ENCODE measurements at places on chromosomes 2 and 18.

- no peak for DNase-seq
Observed at GRCh38 chr2:62175728-62176127, 20.2 kb upstream of the B3GNT2 start.

GRCh38 chr2:223669453-223670225 lies 67.5 kb upstream of the SCG2 start:
- DNase-seq, result no peak

- DNase-seq, result no peak
Observed at GRCh38 chr2:233056961-233057605, 3.1 kb upstream of the INPP5D start.

DNA sequence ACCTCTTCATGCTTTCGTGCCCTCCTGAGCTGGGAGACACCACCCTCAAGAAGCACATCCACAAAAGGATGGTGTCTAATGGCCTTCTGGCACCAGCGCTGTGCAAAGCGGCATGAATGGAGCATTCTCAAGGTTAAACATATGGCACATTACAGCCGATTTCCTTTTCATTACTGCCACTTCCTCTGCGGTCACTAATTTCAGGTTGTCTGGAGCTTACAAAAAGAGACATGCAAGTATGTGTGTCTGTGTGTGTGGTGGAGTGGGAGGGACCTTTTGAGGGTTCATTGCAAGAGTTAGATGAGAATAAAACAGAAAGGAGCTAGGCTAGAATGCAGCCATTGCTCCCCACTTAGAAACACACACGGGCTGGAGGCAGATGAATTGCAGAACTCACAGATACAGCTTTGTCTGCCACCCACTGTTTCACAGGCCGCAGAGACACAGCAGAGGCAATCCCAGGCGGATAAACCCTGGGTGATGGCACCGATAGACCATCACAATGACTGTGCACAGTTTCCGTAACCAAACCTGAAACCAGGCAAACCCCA lies 76.0 kb downstream of the TGIF1 start:
- DNase-seq, result peak; percentile 31

DNA sequence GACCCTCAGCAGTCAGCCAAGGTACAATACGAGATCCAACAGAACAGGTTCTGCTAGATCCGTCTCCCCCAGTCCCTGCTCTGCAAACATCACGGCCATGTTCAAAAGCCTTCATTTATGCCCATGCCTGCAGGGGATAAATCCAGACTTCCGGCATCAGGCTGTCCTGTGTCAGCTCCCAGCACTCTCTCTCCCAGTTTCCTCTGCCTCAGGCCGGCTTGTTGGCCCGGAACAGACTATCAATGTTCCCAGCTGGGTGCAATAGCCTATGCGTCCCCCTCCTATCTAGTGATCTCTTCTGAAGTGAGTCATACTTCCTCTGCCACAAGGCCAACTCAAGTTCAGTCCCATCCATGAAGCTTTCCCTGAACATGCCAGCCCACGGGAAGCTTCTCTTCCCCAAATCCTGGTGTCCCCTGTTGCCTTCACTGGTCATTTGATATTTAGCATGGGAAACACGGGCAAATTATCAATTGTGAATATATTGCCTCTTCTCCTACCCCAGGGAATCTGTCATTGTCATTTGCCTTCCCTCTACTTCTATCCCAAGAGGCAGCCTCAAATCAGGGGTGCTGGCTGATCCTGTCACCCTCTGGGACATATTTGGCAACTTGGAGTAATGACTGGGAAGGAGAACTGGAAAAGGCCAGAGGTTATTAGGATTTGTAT lies 51.1 kb downstream of the CAPN13 start:
- DNase-seq, result no peak

- DNase-seq, result no peak
Observed at GRCh38 chr2:215535125-215535668, 99.3 kb upstream of the FN1 start.

GRCh38 chr18:27110319-27110718 lies 74.8 kb downstream of the CHST9 start:
- DNase-seq, result no peak

- no peak for DNase-seq
Observed at GRCh38 chr18:27400001-27400400, 214.9 kb upstream of the CHST9 start.

DNA sequence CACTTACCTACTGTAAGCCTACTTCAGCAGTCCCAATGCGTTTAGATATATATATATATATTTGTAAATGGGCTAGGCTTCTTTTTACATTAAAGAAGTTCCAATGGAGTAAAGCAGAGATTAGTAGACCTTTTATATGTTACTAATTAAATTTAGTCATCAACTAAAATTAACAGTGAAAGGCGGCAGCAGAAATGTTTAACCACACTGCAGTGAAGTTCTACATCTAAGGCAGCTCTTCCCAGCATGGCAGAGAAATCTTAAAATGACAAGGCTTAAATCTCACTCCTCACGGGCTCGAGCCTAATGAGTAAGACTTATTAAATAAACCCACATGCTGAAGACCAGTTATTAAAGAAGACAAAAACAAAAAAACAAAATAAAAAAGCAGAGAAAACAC lies 19.1 kb upstream of the KANSL1L start:
- DNase-seq, result no peak

DNA sequence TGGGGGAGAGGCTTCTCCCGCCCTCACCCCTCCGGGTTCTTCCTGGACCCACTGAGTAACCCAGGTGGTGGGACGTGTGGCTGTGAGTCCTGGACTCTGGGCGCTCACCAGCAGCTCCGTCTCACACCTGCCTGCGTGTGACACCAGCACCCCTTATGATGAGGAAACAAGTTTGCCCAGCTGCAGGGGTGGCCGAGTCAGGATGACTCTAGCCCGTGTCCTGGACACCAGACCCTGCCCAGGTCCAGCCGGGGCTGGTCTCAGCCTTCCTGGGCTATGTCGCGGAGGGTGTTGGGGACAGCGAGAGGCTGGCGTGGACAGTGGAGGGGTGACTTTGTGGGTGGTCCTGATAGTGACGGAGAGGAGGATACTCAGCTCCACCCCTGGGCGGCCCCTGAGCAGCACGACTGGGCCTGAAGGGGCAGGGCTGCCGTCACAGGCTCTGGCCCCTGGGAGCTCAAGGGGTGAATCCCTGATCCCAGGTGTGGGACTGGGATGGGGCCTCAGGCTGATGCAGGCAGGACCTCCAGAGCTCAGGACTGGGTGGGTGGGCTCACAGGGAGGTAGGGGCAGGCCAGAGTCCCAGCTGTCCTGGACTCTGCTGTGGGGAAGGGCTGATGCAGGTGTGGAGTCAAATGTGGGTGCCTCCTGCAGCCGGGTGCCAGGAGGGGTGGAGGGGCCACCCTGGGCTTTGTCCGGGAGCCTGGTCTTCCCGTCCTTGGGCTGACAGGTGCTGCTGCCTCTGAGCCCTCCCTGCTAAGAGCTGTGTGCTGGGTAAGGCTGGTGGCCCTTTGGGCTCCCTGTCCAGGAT lies 3.7 kb downstream of the GPR35 start:
- no peak for DNase-seq

DNA sequence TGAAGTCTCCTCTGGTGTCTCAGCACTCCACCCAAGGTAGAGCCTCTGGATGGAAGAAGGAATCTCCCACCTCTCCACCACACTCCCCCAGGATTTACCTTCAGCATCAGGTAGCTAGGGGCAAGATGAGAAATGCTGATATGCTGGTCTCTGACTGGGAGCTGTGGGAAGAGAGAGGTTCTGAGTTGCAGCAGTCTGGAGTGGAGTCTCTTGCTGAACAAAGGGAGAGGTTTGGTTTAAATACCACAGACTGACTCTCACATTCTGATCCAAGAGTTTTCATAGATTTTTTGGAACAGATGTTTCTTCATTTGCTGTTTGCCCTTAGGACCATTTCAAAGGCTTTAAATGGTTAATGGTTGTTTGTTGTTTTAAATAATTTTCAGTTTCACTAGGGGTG lies 1.1 kb upstream of the CFLAR start:
- DNase-seq, result no peak

- DNase-seq, result no peak
Observed at GRCh38 chr2:203664029-203664755, 42.2 kb upstream of the CD28 start.

GRCh38 chr2:208268156-208268952 lies 2.3 kb downstream of the PIKFYVE start:
- no peak for DNase-seq

GRCh38 chr2:10221976-10222870 lies 80.5 kb upstream of the HPCAL1 start:
- DNase-seq, result no peak

- DNase-seq, result no peak
Observed at GRCh38 chr2:221467610-221468009, 104.5 kb downstream of the EPHA4 start.

DNA sequence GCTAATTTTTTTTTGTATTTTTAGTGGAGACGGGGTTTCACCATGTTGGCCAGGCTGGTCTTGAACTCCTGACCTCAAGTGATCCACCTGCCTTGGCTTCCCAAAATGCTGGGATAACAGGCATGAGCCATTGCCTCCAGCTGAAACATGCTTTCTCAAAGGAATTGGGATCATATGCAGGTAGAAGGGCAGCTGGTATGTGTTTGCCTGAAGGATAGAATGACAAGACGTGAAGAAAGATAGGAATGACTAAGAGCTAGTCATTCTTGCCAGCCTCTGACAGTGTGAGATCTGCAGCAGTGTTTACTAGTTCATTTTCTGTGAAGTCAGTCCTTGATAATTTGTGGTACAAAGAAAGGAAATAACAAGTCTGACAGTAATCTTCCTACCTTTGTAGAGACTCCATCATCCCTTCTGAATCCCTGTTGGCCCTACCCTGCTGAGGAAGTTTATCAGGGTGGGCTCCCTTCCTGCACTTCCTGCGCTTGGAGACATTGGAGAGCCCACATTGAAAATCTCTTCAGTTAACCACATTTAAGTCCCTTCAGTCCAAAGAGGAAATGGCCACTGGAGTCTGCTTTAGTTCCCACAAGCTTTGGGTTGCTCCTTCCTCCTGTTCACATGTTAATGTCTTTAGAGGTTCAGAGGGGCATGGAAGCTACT lies 14.7 kb downstream of the CFLAR start:
- no peak for DNase-seq

DNA sequence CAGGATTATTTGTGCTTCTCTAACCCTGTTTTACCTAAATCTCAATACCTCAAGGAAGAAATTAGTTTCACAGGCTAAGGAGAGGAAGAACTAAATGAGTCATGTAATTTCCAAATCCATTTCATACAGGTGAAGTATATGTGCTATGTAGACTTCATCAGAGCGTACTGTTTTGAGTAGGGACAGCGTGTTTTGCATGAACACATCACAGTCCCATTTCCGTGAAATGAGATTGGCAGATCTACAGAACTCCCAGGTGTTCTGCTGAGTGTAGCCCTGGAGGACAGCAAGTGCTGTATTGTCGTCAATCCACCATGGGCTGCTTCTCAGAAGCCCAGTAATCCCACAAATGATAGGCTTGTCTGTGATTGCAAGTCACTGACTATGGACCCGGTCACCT lies 97.7 kb downstream of the XRCC5 start:
- DNase-seq, result no peak

GRCh38 chr2:79554899-79555298 lies 42.0 kb downstream of the CTNNA2 start:
- no peak for DNase-seq

DNA sequence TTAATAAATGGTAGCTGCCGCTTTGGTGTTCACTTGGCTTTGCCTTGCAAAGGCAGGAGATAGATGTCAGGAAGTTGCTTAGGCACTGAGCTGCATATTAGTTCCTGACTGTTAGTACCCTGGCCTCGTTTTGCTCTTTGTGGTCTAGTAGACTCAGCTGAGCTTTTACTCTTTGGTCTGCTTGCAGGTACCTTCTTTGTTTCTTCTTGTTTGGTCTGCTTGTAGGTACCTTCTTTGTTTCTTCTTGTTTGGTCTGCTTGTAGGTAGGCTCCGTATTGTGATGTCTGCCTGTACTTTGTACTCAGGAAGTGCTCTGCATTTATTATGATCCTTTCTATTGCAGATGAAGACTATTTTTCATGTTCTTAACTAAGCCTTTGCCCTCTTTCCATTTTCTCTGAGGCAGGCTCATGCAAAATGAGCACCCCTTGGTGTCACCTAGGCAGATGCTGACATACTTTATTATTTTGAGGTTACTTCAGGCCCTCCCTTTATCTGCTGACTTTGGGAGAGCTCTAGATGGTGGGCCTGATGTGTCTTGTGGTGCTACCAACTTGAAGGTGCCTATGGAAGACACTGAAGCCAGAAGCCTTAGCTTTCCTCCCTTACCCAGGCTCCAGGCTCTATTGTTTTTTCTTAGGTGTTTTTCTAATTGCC lies 6.0 kb downstream of the RPIA start:
- DNase-seq, result no peak

GRCh38 chr2:73110168-73111072 lies 2.3 kb downstream of the RAB11FIP5 start:
- no peak for DNase-seq

DNA sequence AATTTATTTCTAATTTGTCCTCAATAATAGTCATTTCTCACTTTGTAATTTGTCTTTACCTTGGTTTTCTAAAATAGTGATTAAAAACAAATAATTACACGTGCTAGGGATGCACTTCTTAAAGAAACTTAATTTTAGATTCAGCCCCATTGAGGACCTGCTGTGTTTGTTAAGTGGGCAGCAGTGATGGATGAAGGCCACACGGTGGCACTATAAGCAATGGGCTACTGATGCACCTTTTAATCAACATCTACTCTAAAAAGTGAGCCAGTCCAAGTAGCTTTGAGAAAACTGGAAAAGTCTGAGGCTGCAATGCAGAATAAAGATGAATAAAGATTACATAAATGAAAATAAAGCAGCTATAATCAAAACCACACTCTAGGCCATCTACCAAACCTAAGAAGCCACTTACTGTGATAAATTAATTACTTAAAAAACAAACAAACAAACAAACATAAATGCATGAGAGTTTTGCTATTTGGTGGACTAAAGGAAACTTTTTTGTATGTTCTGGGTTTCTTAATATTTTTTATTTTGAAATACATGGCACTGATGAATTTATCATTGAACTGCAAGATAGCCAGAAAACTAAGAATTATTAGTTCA lies 89.3 kb downstream of the PDE11A start:
- DNase-seq, result no peak

GRCh38 chr2:217790195-217790594 lies 212.6 kb downstream of the TNS1 start:
- DNase-seq, result no peak

DNA sequence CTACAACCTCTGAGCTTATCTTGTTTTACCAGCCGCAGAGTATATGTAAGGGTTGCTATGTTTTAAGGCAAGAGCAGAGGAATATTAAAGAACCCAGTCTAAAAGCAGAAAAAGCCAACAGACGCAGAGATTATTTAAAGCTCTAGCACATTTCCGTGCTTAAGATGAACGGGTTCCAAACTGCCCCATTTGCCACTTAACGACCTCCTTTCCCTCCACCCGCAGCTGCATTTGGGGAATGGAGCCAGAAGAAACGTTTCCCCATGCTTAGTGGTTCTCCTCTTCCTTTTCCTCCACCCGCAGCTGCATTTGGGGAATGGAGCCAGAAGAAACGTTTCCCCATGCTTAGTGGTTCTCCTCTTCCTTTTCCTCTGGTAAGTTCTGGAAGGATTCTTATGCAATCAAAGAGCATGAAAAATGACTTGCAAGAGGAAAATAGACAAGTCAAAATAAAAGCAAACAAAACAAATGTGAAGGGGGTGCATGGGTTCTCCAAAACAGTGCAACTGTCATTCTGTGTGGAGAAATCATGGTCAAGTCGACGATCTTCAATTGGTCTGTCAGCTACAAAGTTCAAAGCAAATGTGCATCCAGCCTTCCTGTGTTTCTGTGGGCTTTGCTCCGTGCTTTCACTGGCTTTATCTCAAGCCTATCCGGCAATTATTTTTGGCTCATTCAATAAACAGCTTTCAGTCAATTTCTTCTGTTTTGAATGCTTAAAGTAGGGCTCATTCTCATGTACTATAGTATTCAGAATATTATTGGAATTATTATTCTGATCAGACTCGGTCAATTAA lies 57.8 kb downstream of the DIPK1C start:
- DNase-seq, result no peak

- DNase-seq, result no peak
Observed at GRCh38 chr2:20618468-20618885, 32.4 kb downstream of the HS1BP3 start.
